T-helper 2 cell treated with Interferon-gamma antibody and Interleukin-4, amounts not matched to agents 5 μg/mL and 100 μg/mL, for 36 hours (primary cell): ENCODE measurements at places on chromosomes 6 and 20.

DNA sequence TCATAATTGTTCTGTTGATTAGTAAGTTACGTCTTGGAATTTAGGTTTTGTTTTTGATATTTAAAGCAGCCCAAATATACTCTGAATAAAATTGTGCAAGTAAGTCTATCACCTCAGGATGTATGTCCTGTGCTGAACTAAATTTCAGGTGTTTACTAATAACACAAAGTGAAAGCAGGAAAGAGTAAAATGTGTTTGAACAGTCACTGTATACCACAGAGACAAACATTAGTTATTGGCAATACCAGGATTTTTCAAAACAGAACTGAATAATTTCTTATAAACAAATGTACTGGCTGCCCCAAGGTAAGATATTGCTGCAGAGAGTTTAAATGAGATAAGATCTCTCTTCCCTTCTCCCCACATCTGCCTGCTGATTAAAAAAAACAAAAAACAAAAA lies 404.7 kb upstream of the RUNX2 start:
- no peak for DNase-seq

DNA sequence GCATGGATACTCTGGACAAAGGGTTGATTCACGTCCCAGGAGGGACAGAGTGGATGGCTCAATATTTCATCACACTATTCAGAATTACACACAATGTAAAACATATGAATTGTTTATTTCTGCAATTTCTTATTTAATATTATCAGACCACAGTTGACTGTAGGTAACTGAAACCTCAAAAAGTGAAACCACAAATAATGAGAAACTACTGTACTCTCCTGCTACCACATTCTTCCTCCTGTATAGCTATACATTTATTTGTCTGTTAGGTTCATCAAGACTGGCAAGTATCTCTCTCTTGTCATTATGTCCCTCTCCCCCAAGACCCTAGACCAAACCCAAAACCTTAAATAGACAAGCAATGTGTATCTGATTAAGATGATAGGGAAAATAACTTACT lies 60.0 kb downstream of the SYCP2 start:
- DNase-seq, result no peak

- DNase-seq, result no peak
Observed at GRCh38 chr20:6121504-6121903, 1.3 kb downstream of the FERMT1 start.

GRCh38 chr20:61514396-61514795 lies 262.3 kb downstream of the CDH4 start:
- DNase-seq, result no peak

DNA sequence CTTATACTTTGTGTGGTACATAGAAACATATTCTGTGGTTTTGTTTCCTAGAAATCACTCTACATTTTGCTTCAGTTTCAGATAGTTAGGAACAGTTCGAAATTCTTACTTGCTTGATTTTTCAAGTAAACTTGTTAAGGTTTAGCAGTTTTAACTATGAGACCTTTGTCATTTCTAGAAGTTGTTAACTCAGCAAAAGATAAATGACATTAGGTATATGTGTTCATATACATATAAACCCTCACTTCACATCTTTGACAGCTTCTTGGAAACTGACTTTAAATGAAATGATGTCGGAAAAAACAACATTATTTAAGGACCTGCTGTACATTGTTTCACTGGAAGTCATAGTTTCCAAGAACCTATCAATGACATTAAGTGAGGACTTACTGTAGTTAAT lies 96.2 kb downstream of the FIG4 start:
- DNase-seq, result no peak

GRCh38 chr6:109713097-109713496 lies 22.0 kb downstream of the FIG4 start:
- no peak for DNase-seq

- DNase-seq, result no peak
Observed at GRCh38 chr20:13333793-13334192, 112.7 kb downstream of the ISM1 start.

GRCh38 chr20:19833395-19833794 lies 75.3 kb downstream of the RIN2 start:
- DNase-seq, result no peak

DNA sequence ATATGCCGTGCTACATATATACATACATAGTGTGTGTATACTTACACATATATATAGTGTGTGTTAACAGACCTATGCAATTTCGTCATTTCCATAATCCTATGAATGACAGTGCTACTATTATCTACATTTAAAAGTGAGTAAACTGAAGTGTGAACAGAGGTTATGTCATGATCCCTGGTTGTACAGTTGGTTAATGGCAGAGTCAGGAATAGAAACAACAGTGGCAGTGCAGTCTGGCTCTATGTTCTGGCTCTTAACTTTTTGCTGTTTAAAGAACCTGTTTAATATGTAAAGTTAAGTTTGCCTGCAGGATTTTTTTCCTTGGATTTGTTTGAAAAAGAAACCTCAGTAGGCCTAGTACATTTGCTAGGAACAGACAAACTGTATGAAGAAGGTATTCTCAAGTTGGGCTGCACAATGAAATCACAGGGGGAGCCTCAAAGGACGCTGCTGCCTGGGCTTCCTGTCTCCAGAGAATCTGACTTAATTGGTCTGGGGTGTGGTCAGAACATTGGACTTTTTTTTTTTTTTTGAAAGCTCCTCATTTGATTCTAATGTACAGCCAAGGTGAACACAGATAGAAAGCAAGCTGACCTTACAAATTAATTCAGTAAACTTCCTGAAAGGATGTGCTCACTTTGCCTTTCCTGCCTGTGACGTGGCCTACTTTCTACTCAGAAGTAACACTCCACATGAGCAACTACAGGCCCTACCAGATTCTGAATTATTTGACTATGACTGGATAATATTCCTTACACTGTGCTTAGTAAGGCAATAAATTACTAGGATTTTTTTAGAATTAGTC lies 29.4 kb downstream of the PLCB1 start:
- no peak for DNase-seq

GRCh38 chr6:42269974-42270510 lies 52.4 kb upstream of the MRPS10 start:
- no peak for DNase-seq

DNA sequence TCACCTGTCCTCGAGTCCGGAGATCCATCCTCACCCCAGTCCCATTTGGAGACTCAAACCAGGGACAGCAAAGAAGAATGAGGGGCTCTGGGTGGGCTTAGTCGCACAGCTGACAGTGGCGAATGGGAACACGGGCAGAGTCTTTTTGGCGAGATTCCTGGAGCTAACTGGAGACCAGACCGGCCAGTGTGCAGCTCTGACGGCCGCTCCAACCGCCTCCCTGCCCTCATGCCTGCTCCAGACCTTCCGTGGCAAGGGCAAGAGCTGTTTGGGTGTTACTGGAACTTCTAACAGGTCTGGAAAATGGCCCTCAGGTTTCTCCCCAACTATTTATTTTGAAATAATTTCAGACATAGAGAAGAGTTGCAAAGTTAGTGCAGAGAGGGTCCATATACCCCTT lies 75.6 kb downstream of the IRF4 start:
- no peak for DNase-seq

DNA sequence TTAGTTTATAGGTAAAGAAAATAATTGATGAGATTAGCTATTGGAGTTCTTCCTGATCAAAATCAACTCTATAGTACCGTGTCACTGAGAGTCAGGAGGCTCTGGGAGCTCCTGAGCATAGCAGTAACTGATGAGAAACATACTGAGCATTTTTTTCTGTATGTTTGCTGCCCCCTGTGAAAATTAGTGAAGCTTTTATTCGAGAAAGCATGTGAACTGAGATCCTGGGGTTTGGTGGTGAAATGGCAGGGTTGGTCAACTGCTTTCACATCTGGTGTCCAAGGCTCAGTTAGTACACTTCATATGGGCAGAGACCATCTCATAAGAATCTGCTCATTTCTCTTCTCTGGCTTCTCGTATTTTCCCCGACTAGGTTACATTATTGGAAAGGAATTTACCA lies 4.1 kb upstream of the ABT1 start:
- DNase-seq, result no peak

GRCh38 chr6:128303870-128304269 lies 216.5 kb downstream of the PTPRK start:
- no peak for DNase-seq

- no peak for DNase-seq
Observed at GRCh38 chr6:114564302-114564933, 221.6 kb upstream of the HS3ST5 start.

DNA sequence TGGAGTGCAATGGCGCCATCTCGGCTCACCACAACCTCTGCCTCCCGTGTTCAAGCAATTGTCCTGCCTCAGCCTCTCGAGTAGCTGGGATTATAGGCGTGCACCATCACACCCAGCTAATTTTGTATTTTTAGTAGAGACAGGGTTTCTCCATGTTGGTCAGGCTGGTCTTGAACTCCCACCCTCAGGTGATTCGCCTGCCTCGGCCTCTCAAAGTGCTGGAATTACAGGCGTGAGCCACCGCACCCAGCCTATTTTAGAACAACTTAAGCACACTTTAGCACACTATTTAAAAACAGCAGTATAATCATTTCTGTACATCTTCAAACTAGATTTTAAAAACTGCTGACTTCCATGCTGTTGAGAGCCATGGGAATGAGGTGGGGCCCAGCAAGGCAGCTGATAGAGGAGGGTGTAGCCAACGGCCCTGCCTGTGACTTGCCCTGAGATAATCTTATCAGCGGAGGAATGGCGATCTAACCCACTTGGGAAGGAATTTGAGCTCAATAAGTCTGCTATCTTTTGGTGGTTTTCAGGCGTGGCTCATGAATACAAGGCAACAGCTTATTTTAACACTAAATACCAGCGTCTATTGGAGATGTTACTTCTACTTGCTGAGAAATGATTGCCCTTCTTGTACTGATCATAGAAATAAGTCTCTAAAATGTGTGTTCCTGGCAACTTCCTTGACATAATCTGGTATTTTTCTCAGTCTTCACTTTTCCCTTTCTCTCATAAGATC lies 12.1 kb downstream of the ZDHHC14 start:
- DNase-seq, result no peak

DNA sequence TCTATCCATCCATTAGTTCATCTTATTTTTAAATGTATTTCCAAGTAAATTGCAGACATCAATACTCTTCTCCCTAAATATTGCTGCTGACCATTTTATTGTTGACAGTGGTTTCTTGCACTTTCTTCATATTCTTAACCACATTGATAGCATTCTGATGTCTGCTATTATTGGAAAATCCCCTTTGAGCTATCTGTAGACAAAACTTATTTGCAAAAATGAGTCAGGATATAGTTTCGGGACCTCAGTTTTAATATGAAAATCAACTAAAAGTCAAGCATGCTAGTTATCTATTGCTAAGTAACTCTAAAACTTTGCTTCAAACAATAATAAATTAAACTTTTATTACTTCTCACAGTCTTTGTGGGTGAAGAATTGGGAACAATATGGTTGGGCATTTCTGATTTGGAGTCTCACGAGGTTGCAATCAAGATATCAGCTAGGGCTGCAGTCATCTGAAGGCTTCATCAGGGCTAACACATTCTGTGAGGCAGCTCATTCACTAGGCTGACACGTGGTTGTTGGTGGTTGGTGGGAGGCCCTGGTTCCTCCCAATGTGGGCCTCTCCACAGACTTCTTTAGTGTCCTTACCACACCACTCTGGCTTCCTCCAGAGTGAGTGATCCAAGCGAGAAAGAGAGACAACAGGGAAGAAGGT lies 32.7 kb downstream of the CD109 start:
- DNase-seq, result peak; percentile 72

GRCh38 chr6:13838616-13839015 lies 24.3 kb upstream of the MCUR1 start:
- no peak for DNase-seq

- no peak for DNase-seq
Observed at GRCh38 chr6:49462599-49462926, 490 bp downstream of the MMUT start.

GRCh38 chr6:3754776-3755175 lies 3.3 kb upstream of the PXDC1 start:
- DNase-seq, result no peak

GRCh38 chr6:107784669-107785068 lies 39.4 kb downstream of the SCML4 start:
- DNase-seq, result no peak

GRCh38 chr6:149990661-149991471 lies 27.1 kb downstream of the ULBP1 start:
- no peak for DNase-seq
